IMR-90 (cell line): ENCODE measurements at places on chromosomes 13 and 19. TPM values are rescaled to one million over a fixed set of nuclear protein-coding genes. Genes with fewer than 3 reads are reported as not detected.

- no peaks in the 10 kb centered on the region for H3K27me3 ChIP-seq
- no peak overlapping the region for H3K27ac ChIP-seq
- no peak overlapping the region for H3K4me3 ChIP-seq
- H3K4me1 ChIP-seq: no peaks in the 10 kb centered on the region
- no peak for DNase-seq
Measured at GRCh38 chr19:4256563-4256962, 9.7 kb downstream of the YJU2 start.

The ZNF415 gene
- 7.7 and 7.8 TPM in 2 replicates for total RNA-seq

The ZNF99 gene
- total RNA-seq: not detected in 2 replicates

DNA sequence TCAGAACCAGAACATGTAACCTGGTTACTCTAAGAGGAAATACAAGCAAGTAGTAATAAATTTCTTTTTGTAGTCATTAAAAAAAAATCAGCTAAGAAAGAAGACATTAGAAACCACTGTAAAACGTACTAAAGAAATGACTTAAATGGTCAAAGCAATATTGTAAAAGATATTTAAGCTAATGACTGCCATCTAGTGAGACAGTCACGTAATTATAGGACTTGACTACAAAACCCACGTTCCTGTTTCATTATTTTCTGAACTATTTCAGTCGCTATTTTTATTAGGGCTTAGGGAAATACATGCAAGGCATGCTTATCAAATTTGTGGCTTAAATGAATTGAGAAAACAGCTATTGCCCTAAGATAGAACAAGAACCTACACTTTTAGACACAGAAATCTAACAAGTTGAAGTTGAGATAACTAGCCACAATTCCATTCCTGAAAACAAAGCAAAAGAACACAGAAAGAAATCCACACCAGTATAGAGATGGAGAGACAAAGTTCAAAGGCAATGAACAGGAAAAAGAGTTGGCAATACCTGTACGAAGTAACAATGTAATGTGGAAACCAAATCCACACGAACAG is 17.9 kb downstream of the ALG5 start:
- H3K36me3 ChIP-seq: peaks cover 9% of the 10 kb centered on the region
- no peak overlapping the region for H3K27ac ChIP-seq
- H3K27me3 ChIP-seq: no peaks in the 10 kb centered on the region
- DNase-seq: peak; percentile 79
- H3K4me1 ChIP-seq: peaks cover 9% of the 10 kb centered on the region
- no peak overlapping the region for H3K4me3 ChIP-seq

The MTUS2 gene
- under 0.01 TPM in 1 of 2 replicates, not detected in the other for total RNA-seq

The DAND5 gene
- total RNA-seq: not detected in 2 replicates

- H3K27ac ChIP-seq: peak overlapping the region; percentile 52; the same call in 1 of the 2 replicates
- no peaks in the 10 kb centered on the region; the same call in 1 of the 2 replicates for H3K27me3 ChIP-seq
- peaks cover 5% of the 10 kb centered on the region; the same call in 1 of the 2 replicates for H3K4me1 ChIP-seq
- H3K36me3 ChIP-seq: no peaks in the 10 kb centered on the region
- no peak for DNase-seq
Measured at GRCh38 chr13:26457212-26457611, 100.3 kb upstream of the WASF3 start.

DNA sequence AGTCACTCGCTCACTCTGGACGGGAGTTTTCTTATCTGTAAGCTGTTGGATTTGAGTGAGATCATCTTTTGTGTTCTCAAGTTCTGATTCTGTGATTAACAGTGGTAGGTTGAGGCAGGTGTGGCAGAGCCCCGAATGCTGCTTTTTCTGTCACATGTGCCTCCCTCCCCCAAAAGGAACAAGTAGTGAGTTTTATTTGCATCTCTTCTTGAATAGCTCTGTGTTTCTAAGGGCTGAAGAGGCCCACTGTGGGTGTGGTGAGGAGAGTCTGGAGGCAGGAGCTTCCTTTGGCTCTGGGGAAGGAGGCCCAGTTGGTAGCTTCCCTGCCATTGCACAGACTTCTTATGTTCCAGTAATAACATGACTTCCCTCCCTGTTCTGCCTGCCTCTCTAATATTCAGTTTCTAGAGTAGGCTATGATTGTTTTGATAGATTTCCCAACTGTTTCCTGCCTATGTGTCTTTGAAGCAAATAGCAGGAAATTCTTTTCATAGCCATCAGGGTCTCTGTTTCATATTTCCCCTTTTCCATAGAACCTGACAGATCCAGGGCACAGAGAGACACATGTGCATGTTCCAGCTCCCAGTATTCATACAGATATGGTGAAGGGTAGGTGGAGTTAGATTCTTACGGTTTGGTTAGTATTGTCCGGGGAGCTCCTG is 23.9 kb upstream of the CXCL17 start:
- H3K27ac ChIP-seq: no peak overlapping the region
- H3K4me1 ChIP-seq: peaks cover 6% of the 10 kb centered on the region; the same call in 1 of the 2 replicates
- peaks cover 7% of the 10 kb centered on the region for H3K27me3 ChIP-seq
- H3K4me3 ChIP-seq: no peak overlapping the region
- DNase-seq: no peak

- no peaks in the 10 kb centered on the region for H3K36me3 ChIP-seq
- H3K27ac ChIP-seq: peak overlapping the region; percentile 69
Measured at GRCh38 chr13:109344552-109345157, 441.7 kb downstream of the IRS2 start.

DNA sequence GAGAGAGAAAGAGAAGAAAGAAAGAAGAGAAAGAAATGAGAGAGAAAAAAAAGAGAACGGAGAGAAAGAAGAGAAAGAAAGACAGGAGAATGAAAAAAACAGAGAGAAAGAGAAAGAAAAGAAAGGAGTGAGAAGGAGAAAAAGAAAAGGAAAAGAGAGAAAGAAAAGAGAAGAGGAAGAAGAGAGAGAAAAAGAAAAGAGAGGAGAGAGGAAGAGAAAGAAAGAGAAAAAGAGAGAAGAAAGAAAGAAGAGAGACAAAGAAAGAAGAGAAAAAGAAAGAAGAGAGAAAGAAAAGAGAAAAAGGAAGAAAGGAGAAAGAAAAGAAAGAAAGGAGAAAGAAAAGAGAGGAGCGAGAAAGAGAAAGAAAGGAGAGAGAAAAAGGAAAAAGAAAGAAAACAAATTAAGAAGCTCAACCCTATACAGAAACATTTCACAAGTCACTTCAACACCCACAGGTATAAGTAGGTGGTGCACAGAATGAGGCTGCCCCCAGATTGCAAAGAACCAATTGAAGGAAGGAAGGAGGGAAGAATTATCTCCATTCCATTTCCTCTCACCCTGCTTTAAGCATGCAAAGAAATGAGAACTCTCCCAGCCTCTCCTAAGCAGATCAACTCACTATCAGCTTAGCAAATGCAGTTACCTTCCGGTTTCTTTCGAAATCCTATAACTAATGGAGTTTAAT is 98.8 kb upstream of the CACNA1A start:
- H3K4me1 ChIP-seq: no peaks in the 10 kb centered on the region
- no peak overlapping the region for H3K4me3 ChIP-seq
- no peak for DNase-seq
- no peaks in the 10 kb centered on the region for H3K36me3 ChIP-seq

GRCh38 chr19:18594824-18595373 is 6.3 kb downstream of the REX1BD start:
- peak overlapping the region; percentile 20; the same call in 1 of the 2 replicates for H3K4me3 ChIP-seq
- H3K27ac ChIP-seq: no peak overlapping the region
- DNase-seq: no peak
- H3K36me3 ChIP-seq: peaks cover 4% of the 10 kb centered on the region

DNA sequence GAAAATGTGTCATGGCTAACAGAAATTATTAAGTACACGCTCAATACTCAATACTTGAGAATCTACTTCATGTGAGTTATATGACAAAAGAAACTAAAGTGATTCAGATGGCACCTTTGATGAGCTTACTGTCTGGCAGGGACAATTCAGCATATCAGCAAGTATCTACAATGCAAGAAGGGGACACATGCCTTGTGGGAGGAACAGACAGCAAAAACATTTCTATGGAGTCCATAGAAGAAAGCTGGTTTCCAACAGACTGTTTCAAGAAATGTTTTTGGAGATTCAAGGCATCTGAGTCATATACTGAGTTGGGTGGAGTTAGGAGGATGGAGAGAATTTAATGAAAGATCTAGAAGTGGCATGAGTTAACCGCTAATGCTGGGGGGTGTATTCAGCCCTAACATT is 54.7 kb downstream of the MBNL2 start:
- DNase-seq: no peak
- no peaks in the 10 kb centered on the region for H3K27me3 ChIP-seq
- H3K4me1 ChIP-seq: peaks cover 35% of the 10 kb centered on the region
- H3K36me3 ChIP-seq: peaks cover 13% of the 10 kb centered on the region

The ZNF439 gene
- total RNA-seq: 8.4 and 10.0 TPM in 2 replicates

GRCh38 chr13:33235564-33235963 is 50.0 kb downstream of the STARD13 start:
- no peaks in the 10 kb centered on the region for H3K27me3 ChIP-seq
- no peak overlapping the region for H3K4me3 ChIP-seq
- peak overlapping the region; percentile 91 for H3K27ac ChIP-seq
- no peak for DNase-seq

The ELSPBP1 gene
- total RNA-seq: not detected in 2 replicates

GRCh38 chr13:95188128-95188527 is 113.1 kb downstream of the ABCC4 start:
- no peaks in the 10 kb centered on the region for H3K27me3 ChIP-seq
- H3K4me1 ChIP-seq: peaks cover 9% of the 10 kb centered on the region; the same call in 1 of the 2 replicates
- DNase-seq: no peak
- H3K27ac ChIP-seq: no peak overlapping the region
- peaks cover 27% of the 10 kb centered on the region for H3K36me3 ChIP-seq
- no peak overlapping the region for H3K4me3 ChIP-seq

- no peak for DNase-seq
- H3K27me3 ChIP-seq: no peaks in the 10 kb centered on the region
- no peak overlapping the region for H3K27ac ChIP-seq
- no peaks in the 10 kb centered on the region for H3K4me1 ChIP-seq
Measured at GRCh38 chr13:90938848-90939247, 408.6 kb upstream of the MIR17HG start.

- no peak overlapping the region for H3K27ac ChIP-seq
- no peak for DNase-seq
- H3K4me1 ChIP-seq: no peaks in the 10 kb centered on the region
- no peak overlapping the region for H3K4me3 ChIP-seq
- no peaks in the 10 kb centered on the region for H3K27me3 ChIP-seq
- H3K36me3 ChIP-seq: no peaks in the 10 kb centered on the region
Measured at GRCh38 chr13:34748596-34748995, 193.5 kb upstream of the NBEA start.

GRCh38 chr13:99307648-99308339 is 595 bp upstream of the GPR183 start:
- H3K27ac ChIP-seq: no peak overlapping the region
- peak; percentile 83 for DNase-seq
- no peak overlapping the region for H3K4me3 ChIP-seq
- H3K27me3 ChIP-seq: no peaks in the 10 kb centered on the region
- peaks cover 2% of the 10 kb centered on the region; the same call in 1 of the 2 replicates for H3K36me3 ChIP-seq

DNA sequence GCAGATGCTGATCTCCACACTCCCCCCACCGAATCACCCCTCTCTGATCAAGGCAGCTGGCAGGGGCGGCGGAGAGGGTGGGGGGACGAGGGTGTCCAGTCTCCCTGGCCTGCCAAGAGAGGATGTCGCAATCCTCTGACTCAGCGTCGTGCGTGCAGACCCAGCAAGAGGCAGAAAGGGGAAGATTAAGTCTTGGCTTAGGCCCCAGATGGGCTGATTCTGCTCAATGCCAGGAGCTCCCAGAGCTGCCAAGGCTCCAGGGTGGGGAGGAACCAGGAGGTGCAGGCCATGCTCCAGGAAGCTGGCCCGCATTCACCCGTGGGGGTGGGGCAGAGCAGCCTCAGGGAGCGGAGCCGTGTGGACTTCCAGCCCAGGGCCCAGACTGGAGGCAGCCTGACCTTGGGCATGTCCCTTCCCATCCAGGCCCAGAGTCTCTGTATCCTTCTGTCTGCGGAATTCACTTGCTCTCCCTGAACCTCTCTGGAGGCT is 6.6 kb upstream of the BCL3 start:
- peaks cover 40% of the 10 kb centered on the region for H3K4me1 ChIP-seq
- H3K36me3 ChIP-seq: no peaks in the 10 kb centered on the region
- H3K27ac ChIP-seq: peak overlapping the region; percentile 88
- H3K4me3 ChIP-seq: no peak overlapping the region
- no peaks in the 10 kb centered on the region for H3K27me3 ChIP-seq
- DNase-seq: peak; percentile 100

The OR7A5 gene
- not detected in 2 replicates for total RNA-seq

DNA sequence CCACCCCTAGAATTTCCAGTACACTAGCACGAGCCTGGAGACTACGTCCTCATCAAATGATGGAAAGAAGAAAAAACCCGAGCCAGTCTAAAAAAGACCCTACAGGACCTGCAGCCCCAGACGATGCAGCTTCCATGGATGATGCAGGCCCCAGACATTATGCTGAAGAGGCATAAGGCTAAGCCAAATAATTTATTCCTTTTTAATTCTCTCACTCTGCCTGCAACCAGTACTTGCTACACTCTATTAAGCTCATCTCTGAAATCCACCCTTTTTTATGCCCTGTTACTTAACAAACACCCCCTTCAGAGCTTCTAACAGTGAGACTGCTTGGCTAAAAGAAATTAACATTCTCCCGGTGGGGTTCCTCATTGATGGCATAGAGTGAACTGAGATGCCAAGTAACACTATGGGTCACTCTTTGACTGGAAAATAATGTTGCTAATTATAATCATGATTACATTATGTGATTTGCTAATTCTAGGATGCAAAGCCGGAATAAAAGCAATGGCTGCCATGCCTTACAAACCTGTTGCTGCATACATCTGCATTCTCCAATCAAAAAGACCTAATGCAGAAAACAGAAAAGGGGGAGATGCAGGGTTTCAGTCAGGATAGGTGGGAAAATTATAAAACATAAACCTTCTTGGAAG is 1462.4 kb downstream of the UQCRFS1 start:
- no peaks in the 10 kb centered on the region for H3K36me3 ChIP-seq
- H3K27ac ChIP-seq: no peak overlapping the region
- peaks cover 2% of the 10 kb centered on the region; the same call in 1 of the 2 replicates for H3K4me1 ChIP-seq
- no peak for DNase-seq
- no peak overlapping the region for H3K4me3 ChIP-seq
